Hypothalamus (tissue), 51 donors: ENCODE measurements at places on chromosomes 12 and 14.

- no peak for DNase-seq
Observed at GRCh38 chr12:92185052-92185451, 39.4 kb upstream of the BTG1 start.

- DNase-seq, result no peak
Observed at GRCh38 chr12:75894965-75895754, 136.4 kb downstream of the PHLDA1 start.

- no peak for DNase-seq
Observed at GRCh38 chr14:89640141-89640540, 223.1 kb upstream of the FOXN3 start.

- DNase-seq, result no peak
Observed at GRCh38 chr12:269191-269590, 6.6 kb upstream of the SLC6A13 start.
